A549 (cell line): ENCODE measurements at places on chromosomes 11 and 22.

DNA sequence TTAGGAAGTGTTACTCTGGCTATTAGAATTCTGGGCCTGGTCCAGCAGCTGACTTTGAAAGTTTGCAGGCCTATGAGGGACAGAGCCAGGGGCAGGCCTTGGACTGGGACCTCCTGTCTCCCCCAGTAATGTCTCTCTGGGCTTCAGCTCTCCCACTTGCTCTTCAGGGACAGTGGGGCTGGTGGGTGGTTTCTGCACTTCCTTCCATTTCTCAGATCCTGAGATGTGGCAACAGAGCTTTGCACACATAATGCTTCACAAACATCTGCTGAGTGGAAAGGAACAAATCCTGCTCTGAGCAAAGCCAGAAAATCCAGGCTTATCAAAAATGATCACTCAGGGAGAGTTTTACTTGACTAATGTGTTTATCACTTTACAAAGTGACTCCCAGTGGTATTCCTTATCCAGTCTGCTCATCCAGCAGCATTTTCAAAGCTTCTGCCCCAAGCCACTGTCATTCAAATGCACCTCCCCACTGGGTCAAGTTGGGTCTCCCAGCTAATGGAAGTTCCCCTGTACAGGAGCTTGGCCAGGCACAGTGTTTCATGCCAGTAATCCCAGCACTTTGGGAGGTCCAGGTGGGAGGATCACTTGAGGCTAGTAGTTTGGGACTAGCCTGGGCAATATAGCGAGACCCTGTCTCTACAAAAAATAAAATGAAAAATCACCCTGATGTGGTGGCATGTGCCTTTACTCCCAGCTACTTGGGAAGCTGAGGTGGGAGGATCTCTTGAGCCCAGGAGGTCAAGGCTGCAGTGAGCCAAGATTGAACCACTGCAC, 13.5 kb upstream of the OSBP2 start:
- no peak for DNase-seq

DNA sequence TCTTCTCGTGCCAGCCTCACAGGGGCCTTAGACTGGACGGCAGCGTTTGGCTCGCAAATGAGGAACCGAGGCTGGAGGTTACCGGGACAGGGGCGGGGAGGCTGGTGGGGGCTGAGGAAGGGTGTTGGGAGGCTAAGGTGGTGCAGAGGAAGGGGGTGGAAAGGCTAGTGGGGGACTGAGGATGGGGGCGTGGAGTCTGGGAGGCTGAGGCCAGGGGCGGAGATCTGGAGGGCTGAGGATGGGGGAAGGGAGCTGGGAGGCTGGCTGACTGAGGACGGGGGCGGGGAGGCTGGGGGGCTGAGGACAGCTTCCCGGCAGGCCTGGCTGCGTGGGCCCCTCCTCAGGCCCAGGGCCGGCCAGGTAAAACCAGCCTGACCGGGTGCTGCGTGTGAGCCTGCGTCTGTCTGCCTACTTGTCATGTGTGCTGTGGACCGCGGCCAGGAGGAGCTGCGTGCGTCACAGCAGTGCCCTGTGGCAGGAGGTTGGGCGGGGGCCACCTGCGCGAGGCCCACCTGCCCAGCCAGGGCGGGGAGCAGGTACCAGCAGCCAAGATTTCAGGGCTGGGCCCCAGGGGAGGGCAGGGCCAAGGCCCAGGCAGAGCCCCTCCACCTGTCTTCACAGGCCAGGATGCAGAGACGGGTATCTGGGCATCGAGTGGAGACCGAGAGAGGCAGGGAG, 9.4 kb upstream of the PIM3 start:
- DNase-seq = no peak

DNA sequence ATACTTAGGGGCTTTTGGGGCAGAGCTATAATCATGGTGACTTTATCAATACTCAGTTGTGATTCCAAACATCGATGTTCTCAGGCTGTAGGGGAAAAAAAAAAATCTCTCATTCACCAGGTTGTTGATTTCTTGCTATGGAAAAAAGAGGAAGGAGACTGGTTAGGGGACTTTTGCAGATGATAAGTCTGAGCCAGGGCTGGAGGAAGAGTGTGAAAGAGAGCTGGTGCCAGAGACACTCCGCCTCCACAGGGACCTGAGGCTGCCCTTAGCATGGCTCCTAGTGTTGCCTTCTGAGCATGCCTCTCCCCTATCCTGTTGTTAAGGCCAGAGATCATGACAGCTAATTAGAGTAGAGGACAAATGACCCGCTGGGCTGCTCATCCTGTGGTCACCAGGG, 16.9 kb downstream of the UPB1 start:
- no peak for DNase-seq

DNA sequence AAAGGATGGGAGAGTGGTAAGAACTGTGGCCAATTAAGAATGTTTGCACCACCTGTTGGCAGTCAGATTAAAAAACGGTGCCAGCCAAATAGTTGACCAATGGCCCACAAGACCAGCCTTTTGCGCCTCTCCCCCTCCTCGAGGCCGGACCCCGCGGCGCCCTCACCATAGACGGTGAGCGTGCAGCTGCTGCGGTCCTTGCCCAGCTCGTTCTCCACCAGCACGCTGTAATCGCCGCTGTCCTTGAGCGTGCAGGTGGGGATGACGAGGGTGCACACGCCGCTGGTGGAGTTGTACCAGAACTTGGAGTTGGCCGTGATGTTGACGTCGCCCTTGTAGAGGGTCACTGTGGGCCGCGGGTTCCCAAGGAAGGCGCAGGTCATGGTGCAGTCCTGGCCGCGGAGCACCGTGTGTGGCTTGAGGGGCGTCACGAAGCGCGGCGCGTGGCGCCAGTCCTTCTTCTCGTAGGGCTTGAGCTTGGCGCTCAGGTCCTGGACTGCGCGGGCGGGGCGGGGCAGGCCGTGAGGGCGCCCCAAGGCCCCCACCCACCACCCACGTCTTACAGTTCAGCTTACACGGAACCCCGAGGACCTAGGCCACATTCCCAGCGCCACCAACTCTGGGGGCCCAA, 7.2 kb downstream of the TMEM86A start:
- DNase-seq = no peak

DNA sequence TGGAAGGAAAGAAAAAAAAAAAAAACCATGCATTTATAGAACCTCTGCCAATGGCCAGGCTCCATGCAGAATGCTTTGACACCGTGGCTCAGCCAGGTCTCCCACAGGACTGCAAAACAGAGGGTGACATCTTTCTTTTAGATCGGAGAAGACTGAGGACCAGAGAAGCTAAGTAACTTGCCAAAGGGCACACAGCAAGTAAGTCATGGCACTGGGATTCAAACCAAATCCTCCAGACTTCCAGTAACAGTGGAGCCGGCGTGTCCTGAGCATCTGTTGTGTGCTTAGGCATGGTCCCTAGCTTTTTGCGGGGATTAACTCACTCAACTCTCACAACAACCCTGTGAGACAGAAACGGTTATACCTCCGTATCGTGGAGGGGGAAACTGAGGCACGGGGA, 20.7 kb downstream of the MGAT3 start:
- DNase-seq = no peak
